ENCODE measurements at places on chromosomes 13 and 19.

- H3K4me1 ChIP-seq, result peaks cover 8% of the 10 kb centered on the region
- no peak for DNase-seq
- H3K4me3 ChIP-seq, result no peak overlapping the region
- H3K36me3 ChIP-seq, result no peaks in the 10 kb centered on the region
- peaks cover 40% of the 10 kb centered on the region for H3K27me3 ChIP-seq
Observed at GRCh38 chr19:55146078-55146704, 2.8 kb downstream of the TNNT1 start.

GRCh38 chr19:31066385-31066784, 282.9 kb downstream of the TSHZ3 start:
- H3K36me3 ChIP-seq, result no peaks in the 10 kb centered on the region
- H3K27me3 ChIP-seq, result peaks cover 16% of the 10 kb centered on the region
- H3K27ac ChIP-seq, result no peak overlapping the region
- H3K4me1 ChIP-seq, result no peaks in the 10 kb centered on the region

- H3K4me1 ChIP-seq, result peaks cover 14% of the 10 kb centered on the region
- H3K27ac ChIP-seq, result no peak overlapping the region
- H3K27me3 ChIP-seq, result no peaks in the 10 kb centered on the region
Observed at GRCh38 chr19:12867120-12868099, 13.8 kb downstream of the DNASE2 start.

- no peaks in the 10 kb centered on the region for H3K4me1 ChIP-seq
- H3K27me3 ChIP-seq, result no peaks in the 10 kb centered on the region
- H3K36me3 ChIP-seq, result no peaks in the 10 kb centered on the region
- no peak overlapping the region for H3K27ac ChIP-seq
Observed at GRCh38 chr13:82248762-82249161, 1633.5 kb downstream of the SLITRK1 start.

- H3K27ac ChIP-seq, result no peak overlapping the region
- no peak for DNase-seq
- no peaks in the 10 kb centered on the region for H3K36me3 ChIP-seq
- H3K4me3 ChIP-seq, result no peak overlapping the region
Observed at GRCh38 chr19:35975608-35976214, 19.3 kb upstream of the SDHAF1 start.

GRCh38 chr13:79593121-79593520, 112.2 kb downstream of the NDFIP2 start:
- no peak overlapping the region for H3K27ac ChIP-seq
- no peaks in the 10 kb centered on the region for H3K36me3 ChIP-seq
- H3K4me3 ChIP-seq, result no peak overlapping the region
- H3K4me1 ChIP-seq, result no peaks in the 10 kb centered on the region
- no peaks in the 10 kb centered on the region for H3K27me3 ChIP-seq

DNA sequence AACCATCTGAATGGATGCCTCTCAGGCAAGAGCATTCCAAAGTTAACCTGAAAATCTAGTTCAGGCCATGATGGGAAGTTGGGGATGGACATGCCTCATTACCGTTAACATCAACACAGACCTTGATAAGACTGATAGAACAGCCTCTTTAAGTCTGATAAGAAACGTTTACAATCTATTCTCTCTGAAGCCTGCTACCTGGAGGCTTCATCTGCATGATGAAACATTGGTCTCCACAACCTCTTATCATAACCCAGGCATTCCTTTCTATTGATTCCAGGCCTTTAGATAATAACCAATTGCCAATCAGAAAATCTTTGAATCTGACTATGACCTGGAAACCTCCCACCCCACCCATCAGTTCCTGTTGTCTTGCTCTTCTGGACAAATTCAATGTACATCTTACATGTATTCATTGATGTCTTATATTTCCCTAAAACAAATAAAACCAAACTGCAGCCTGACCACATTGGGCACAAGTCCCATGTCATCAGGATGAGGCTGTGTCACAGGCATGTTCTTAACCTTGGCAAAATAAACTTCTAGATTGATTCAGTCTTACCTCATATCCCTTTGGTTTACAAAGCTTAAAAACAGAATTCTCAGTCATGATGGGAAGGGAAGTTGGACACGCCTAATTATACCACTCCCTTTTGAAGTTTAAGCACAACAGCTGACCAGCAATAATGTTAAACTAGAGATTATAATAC, 843.8 kb upstream of the SPRY2 start:
- no peak overlapping the region for H3K27ac ChIP-seq
- no peak for DNase-seq
- no peaks in the 10 kb centered on the region for H3K36me3 ChIP-seq
- H3K4me3 ChIP-seq, result no peak overlapping the region
- H3K27me3 ChIP-seq, result no peaks in the 10 kb centered on the region

GRCh38 chr13:112779856-112780604, 90.2 kb downstream of the ATP11A start:
- no peaks in the 10 kb centered on the region for H3K27me3 ChIP-seq
- DNase-seq, result no peak
- H3K27ac ChIP-seq, result no peak overlapping the region
- H3K36me3 ChIP-seq, result no peaks in the 10 kb centered on the region

DNA sequence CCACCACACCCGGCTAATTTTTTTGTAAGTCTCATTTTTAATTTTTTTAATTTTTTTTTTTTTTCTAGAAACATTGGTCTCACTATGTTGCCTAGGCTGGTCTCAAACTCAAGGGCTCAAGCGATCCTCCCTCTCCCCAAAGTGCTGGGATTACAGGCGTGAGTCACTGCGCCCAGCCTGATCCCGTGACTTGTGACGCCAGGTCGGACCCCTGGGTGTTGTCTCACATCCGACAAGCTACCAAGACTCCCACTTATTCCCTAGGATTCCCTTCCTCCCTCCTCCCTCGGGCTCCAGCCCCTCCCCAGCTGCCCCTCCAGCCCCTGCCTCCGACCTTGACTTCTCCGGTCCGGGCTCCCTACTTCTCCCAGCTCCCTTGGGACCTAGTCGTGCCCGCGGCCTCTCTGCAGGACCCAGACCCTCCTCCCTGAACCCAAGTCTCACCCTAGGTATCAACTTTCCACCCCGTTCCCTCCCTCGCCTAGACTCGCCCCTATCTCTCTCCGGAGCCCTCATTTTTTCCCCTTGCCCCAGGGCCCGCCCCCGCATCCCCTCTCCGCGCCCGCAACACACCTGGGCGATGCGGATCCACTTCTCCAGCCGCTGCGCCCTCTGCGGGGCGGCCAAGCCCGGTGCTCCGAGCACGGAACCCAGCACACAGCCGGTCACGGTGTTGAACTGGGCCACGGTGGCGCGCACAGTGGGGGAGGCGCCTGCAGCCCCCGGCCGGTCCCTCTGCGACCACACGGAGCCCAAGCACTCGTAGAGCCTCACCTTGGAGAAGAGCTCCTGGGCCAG, 13.1 kb downstream of the RGL3 start:
- no peaks in the 10 kb centered on the region for H3K27me3 ChIP-seq
- H3K36me3 ChIP-seq, result no peaks in the 10 kb centered on the region
- H3K27ac ChIP-seq, result no peak overlapping the region
- H3K4me3 ChIP-seq, result no peak overlapping the region
- peak; percentile 59 for DNase-seq

- H3K36me3 ChIP-seq, result no peaks in the 10 kb centered on the region
- H3K4me1 ChIP-seq, result no peaks in the 10 kb centered on the region
- DNase-seq, result no peak
- H3K27me3 ChIP-seq, result no peaks in the 10 kb centered on the region
- H3K4me3 ChIP-seq, result no peak overlapping the region
- H3K27ac ChIP-seq, result no peak overlapping the region
Observed at GRCh38 chr13:105929505-105929904, 606.0 kb downstream of the EFNB2 start.

DNA sequence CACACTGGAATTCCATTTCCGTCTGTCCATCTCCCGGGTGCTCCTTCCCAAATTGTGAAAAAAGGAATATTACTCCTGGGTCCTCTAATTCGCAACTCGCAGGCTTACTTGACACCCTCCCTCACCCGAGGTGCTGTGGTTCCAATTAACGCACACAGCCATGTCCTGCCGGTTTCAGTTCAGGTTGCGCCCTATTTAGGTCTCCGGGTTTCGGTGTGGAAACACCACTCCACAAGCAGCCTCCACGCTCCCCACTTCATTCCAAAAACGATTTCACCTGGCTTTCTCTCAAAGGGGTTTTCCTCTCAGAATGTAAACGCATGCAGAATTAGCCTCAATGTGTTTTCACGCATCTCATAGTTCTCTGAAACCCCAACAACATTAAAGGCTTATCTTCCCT, 37.9 kb downstream of the NAXD start:
- no peak overlapping the region for H3K27ac ChIP-seq
- no peak for DNase-seq
- peaks cover 4% of the 10 kb centered on the region for H3K36me3 ChIP-seq
- H3K27me3 ChIP-seq, result no peaks in the 10 kb centered on the region

GRCh38 chr19:33329736-33330135, 27.4 kb upstream of the CEBPA start:
- no peaks in the 10 kb centered on the region for H3K4me1 ChIP-seq
- H3K27me3 ChIP-seq, result peaks cover 6% of the 10 kb centered on the region
- DNase-seq, result no peak
- no peaks in the 10 kb centered on the region for H3K36me3 ChIP-seq
- H3K4me3 ChIP-seq, result no peak overlapping the region
- no peak overlapping the region for H3K27ac ChIP-seq

DNA sequence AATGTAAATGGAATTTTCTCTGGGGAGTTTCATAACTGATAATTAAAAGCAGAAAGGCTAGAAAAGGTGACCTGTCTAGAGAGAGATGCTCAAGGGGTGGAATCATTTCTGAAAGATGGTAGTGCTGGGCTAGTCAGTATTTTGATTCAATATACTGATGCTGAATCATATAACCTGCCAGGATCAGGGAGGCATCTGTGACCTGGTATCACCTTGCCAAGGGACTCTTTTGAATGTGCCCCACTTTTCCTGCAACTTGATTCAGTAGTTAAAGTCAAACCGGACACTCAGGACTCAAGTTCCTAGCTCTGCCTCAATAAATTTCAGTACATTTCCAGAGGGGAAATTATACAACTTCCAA, 15.8 kb downstream of the LCP1 start:
- no peak for DNase-seq
- peak overlapping the region; percentile 94 for H3K4me3 ChIP-seq
- H3K27ac ChIP-seq, result peak overlapping the region; percentile 97
- H3K4me1 ChIP-seq, result peaks cover 76% of the 10 kb centered on the region

DNA sequence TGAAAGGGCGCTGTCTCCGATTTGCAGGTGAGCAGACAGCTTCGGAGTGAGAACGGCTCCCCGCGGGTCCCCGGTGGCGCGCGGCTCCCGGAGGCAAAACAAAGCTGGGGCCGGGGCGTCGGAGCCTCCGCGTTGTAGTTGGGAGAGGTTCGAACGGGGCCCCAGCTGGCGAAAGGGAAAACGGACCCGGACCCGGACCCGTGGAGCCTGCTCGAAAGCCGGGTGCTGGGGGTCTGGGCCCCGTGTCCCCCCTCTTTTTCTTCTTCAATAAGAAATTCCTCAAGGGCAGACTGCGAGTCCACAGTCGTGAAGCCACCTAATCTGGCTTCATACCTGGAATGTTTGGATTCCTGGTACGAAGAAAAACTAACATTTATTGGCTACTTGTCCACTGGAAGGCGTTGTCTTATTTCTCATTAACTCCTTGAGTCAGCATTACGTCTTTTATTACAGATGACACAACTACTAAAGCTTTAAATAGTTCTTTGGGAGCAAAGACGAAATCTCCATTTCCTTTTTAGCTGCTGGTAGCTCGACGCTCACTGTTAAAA, 632 bp upstream of the MTIF3 start:
- H3K27me3 ChIP-seq, result no peaks in the 10 kb centered on the region
- H3K36me3 ChIP-seq, result peaks cover 5% of the 10 kb centered on the region
- no peak for DNase-seq
- peak overlapping the region; percentile 94 for H3K27ac ChIP-seq
- H3K4me1 ChIP-seq, result peaks cover 43% of the 10 kb centered on the region
- peak overlapping the region; percentile 98 for H3K4me3 ChIP-seq

DNA sequence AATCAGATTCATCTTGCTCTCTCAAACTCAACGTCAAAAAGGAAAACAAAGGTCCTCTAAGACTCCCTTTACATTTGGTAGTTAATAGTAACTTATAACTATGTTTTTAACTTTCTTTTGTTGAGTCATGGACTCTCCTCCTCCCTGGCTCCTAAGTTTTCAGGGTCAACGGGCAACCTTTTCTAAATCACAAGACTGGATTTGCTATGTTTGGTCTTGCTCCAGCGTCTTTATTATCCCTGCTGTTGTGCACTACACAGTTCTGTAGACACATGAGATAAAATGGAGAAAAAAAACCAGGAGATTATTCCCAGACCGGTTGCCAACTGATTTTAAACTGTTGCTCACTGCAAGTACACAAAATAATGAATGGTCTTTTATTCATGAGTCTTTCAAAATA, 1.9 kb upstream of the ITM2B start:
- peaks cover 28% of the 10 kb centered on the region for H3K4me1 ChIP-seq
- no peaks in the 10 kb centered on the region for H3K36me3 ChIP-seq
- peak overlapping the region; percentile 96 for H3K27ac ChIP-seq
- no peak for DNase-seq
- H3K4me3 ChIP-seq, result no peak overlapping the region

DNA sequence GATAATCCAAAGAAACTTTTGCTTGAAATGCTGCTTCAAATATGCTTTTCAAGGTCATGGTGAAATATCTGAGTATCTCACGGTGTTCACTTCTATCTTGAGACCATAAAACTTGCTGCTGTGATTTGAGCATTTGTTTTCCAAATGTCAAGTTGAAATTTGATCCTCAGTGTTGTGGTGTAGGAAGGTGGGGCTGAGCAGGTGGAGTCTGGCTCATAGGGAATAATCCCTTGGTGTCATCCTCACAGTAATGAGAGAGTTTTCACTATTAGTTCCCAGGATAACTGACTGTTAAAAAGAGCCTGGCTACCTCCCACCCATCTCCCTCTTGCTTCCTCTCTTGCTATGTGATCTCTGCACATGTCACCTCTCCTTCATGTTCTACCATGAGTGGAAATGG, 858.0 kb upstream of the SLITRK5 start:
- no peak overlapping the region for H3K27ac ChIP-seq
- H3K36me3 ChIP-seq, result no peaks in the 10 kb centered on the region
- no peak for DNase-seq
- no peak overlapping the region for H3K4me3 ChIP-seq
- no peaks in the 10 kb centered on the region for H3K4me1 ChIP-seq
- H3K27me3 ChIP-seq, result no peaks in the 10 kb centered on the region

DNA sequence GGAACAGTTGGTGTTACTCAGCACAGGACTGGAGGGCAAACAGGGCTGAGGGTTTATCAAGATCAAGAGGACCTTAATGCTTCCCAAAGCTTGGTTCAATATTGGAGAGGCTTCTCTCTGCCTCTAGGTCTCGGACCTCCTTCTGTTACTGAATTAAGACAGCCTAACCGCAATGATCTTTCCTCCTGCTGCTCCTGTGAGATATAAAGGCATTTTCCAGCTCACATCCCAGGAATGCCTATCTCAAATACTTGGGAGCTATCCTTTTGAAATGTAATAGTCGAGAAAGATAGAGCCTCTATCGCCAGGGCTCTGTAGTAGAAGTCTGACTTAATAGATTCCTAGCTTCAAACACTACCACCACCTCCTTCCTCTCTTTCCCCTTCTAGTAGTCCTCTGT, 1475.0 kb downstream of the SLITRK1 start:
- H3K4me3 ChIP-seq, result no peak overlapping the region
- H3K4me1 ChIP-seq, result no peaks in the 10 kb centered on the region
- no peaks in the 10 kb centered on the region for H3K36me3 ChIP-seq
- no peaks in the 10 kb centered on the region for H3K27me3 ChIP-seq
- DNase-seq, result no peak

- no peak overlapping the region for H3K4me3 ChIP-seq
- no peak for DNase-seq
- no peak overlapping the region for H3K27ac ChIP-seq
- H3K27me3 ChIP-seq, result no peaks in the 10 kb centered on the region
- no peaks in the 10 kb centered on the region for H3K4me1 ChIP-seq
- no peaks in the 10 kb centered on the region for H3K36me3 ChIP-seq
Observed at GRCh38 chr19:1047696-1048147, 7.8 kb downstream of the ABCA7 start.

GRCh38 chr13:23806874-23807526, 82.2 kb downstream of the MIPEP start:
- H3K27me3 ChIP-seq, result no peaks in the 10 kb centered on the region
- no peak overlapping the region for H3K4me3 ChIP-seq
- DNase-seq, result no peak
- no peak overlapping the region for H3K27ac ChIP-seq
- H3K4me1 ChIP-seq, result no peaks in the 10 kb centered on the region

Data from natural killer cell treated with Interleukin-12 subunit alpha and Interleukin-12 subunit beta and Interleukin-15 and Interleukin-18, amount 100 ng/mL, for 72 hours (primary cell).